ENCODE measurements at places on chromosomes 11 and 22.
A peak's percentile ranks its signal among the peaks of the same experiment; 100 is the strongest.

GRCh38 chr11:12331239-12331874 is 46.0 kb upstream of the PARVA start:
- peak; percentile 82 for DNase-seq

DNA sequence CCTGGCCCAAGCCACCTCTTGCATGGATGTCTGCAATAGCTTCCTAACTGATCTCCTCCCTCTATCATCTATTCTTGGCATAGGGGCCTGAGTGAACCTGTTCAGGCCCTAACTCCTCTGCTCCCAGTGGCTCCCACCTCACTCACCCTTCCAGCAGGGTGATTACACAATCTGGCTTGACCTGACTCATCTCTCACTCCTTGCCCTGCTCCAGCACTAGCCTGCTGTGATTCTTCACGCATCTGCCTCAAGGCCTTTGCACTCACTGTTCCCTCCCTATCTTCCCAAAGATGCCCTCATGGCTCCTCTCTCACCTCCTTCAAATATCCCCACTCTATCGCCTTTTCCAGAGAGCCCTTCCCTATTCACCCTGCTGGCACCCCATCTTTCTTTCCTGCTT is 10.5 kb downstream of the SCN4B start:
- DNase-seq: no peak

- DNase-seq: no peak
Measured at GRCh38 chr11:125164091-125164421, 495 bp upstream of the PKNOX2 start.

- peak; percentile 78 for DNase-seq
Measured at GRCh38 chr22:39349506-39349966, 255 bp upstream of the SYNGR1 start.

DNA sequence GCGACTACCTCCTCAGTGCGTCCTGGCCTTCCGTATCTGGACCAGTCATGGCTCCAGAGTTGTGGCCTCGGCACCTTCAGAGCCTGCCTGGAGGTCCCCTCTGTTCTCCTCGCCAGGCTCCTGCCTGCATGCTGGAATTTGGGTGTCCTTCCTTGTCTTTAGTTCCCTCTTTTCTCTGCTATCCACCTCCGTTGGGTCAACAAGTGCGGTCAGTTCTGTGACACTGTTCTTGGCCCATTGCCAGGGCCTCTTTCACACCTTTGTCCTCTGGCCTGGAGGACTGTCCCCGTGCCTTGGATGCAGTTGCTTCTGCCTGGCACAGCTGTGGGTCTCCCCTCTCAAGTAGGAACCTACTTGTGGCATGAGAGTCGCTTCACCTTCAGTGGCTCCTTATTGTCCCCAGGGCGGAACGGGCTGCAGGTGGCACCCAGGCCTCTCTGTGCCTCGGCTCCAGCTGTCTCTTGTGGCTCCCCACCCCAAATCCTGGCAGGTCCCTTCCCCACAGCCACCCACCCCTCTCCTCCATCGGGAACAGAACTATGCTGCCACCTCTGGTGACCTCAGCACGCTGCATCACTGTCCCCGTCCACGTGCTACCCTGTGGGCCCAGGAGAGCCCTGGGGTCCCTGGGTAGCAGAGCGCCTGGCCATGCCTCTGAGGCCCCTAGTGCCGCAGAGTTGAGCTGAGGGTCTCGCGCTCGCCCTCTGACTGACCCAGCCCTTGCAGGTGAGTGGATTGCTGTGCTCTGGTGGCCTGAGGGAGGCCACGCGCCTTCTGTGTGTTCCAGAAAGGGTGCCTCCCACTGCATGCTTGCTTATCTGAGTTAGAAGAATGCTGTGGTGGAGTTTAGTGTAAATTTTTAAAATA is 4.7 kb downstream of the DGCR8 start:
- peak; percentile 81 for DNase-seq

DNA sequence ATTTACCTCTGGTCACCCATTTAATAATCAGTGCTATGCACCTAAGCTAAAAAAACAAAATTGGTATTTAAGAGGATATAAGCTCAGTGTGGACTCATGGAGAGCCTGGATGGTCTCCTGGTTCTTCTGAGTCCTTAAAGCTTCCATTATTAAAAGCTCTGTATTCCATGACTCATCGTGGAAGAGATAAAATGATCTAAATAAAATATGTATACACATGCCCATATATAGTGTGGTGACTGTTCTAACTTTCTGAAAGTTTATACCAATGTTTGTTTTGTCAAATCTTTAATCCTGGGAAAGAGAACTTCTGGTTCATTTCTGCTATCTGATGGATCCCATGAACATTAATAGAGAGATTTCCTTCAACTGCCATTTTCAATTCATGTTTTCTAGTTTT is 375.9 kb downstream of the GUCY1A2 start:
- no peak for DNase-seq

- DNase-seq: no peak
Measured at GRCh38 chr11:120839846-120840402, 184.0 kb upstream of the TBCEL start.

DNA sequence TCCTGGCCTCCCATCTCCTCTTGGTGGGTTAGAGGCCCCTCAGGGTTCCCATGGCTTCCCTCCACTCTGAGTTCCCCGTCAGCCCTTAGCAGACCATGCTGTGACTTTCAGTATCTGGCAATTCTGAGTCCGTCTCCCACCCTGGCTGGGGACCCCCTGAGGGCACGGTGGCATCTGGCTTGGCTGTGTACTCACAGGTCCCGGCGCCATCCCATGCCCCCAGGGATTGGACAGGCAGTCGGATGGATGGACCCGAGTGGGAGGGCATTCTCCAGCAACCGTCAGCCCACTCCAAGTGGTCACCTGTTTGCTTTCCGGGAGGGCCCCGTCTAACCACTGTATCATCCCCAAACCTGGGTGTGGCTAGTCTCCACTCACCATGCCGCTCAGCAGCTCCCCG is 24.0 kb upstream of the ABCC8 start:
- DNase-seq: no peak

- DNase-seq: no peak
Measured at GRCh38 chr22:30309951-30310741, 16.6 kb downstream of the TBC1D10A start.

DNA sequence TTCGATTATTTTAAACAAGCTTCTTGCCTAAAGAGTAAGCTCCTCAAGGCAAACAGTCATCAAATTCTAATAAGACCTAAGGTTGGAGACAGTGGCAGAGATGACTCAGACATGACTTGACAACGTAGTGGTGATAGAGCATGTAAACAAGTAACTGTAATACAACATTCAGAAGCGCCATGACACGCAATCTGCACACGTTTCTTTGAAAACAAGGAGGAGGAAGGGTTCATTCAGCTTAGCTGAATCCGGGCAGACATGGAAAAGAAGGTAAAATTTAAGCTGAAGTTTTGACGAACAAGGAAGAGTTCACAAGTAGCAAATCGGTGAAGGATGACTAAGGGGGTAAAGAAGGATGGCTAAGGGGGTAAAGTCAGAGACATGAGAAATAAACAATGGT is 152.4 kb upstream of the ZC3H12C start:
- DNase-seq: no peak

DNA sequence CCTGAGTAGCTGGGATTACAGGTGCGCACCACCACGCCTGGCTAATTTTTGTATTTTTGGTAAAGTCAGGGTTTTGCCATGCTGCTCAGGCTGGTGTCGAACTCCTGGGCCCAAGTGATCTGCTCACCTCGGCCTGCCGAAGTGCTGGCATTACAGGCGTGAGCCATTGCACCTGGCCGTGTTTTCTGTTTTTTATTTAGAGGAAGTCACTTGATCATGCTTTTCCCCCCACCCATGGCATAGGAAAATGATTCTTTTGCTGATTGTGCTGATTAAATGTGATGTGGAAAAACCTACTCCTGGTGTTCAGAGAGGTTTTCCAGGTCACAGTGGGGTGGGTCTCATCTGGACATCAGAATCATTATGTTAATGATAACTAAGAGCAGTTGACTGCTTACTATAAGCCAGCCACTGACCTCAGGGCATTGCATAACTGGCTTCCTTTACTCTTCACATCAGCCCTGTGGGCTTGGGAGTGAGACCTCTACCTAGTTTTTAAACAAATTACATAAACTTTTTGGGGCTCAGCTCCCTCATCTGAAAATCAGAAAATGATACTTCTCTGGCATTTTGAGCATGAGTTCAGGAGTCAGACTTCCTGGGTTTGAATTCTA is 71.0 kb downstream of the PTPRJ start:
- DNase-seq: no peak

GRCh38 chr22:39474351-39475111 is 17.7 kb downstream of the MGAT3 start:
- peak; percentile 63 for DNase-seq

- DNase-seq: no peak
Measured at GRCh38 chr22:46959369-46959768, 196.9 kb downstream of the TBC1D22A start.

- DNase-seq: no peak
Measured at GRCh38 chr11:101509922-101510321, 73.9 kb downstream of the TRPC6 start.

DNA sequence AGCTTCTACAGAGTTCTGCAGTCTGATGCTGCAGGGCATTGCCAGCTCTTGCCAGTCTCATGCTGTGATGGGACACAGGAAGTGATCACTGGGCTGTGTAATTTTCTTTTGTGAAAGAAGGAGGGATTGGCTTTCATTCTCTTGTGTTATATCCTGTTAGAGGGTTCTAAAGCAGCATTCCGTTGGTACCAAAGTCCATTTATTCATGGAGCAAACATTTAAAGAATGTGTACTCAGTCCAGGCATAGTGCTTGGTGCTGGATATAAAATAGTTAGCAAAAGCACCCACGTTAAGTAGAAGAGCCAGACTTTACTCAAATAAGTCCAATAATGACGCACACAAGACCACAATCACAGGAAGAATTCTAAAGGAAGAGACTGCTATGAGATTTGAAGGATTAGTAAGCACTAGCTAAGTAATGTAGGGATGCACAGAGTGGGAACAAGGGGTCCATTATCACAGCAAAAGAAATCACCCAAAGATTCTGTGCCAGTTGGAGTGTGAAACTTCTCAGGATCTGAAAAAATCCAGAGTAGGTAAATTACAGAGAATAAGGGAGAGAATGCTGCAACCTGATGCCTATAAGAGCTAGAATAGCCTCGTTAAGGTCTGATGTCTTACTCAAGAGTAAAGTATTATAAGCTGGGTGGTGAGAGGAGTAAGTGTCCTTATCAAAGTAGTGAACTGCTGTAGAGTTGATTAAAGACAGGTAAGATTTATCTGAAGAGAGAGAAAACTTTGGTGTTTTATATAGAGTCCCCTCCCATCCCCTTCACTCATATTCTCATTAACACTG is 728.3 kb downstream of the METTL15 start:
- DNase-seq: no peak

GRCh38 chr22:31802575-31802974 is 48.8 kb downstream of the DEPDC5 start:
- no peak for DNase-seq

GRCh38 chr11:47183031-47183856 is 3.0 kb downstream of the PACSIN3 start:
- DNase-seq: no peak

DNA sequence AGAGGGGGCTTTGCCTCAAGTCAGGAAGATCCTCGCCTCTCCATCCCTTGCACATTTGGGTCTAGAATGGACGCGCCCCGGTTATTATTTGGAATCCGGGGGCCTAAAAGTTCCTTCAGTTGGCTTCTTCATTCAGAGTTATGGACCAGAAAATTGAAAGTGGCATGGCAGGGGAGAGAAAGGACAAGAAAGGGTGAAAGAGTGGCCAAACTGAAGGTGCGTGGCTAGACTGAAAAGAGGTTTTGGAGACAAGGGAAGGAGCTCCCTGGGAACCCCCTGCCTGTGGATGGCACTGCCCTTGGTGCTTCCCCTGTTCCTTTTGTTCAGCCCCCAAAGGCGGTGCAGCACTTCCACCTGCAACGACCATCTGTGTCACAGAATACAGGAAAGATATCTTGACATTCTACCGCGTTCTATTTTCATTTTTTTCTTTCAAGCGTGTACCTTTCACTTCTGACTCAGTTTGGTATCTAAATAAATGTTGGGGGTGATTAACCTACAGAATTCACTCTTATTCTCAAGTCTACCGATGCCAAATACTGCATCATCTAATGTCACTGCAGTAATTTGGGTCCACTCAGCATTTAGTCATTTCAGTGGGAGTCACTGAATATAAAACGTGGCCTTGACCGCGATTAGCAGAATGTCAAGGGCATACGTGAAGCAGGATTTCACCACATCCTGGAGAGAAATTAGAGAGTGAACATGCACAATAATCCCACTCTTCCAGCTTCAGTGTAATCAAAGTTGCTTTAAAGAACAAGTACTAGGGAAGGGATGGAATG is 88.1 kb upstream of the ARHGAP32 start:
- no peak for DNase-seq

GRCh38 chr22:46737105-46737975 is 712 bp downstream of the CERK start:
- peak; percentile 74 for DNase-seq

- no peak for DNase-seq
Measured at GRCh38 chr11:103947546-103947919, 88.9 kb upstream of the DDI1 start.

DNA sequence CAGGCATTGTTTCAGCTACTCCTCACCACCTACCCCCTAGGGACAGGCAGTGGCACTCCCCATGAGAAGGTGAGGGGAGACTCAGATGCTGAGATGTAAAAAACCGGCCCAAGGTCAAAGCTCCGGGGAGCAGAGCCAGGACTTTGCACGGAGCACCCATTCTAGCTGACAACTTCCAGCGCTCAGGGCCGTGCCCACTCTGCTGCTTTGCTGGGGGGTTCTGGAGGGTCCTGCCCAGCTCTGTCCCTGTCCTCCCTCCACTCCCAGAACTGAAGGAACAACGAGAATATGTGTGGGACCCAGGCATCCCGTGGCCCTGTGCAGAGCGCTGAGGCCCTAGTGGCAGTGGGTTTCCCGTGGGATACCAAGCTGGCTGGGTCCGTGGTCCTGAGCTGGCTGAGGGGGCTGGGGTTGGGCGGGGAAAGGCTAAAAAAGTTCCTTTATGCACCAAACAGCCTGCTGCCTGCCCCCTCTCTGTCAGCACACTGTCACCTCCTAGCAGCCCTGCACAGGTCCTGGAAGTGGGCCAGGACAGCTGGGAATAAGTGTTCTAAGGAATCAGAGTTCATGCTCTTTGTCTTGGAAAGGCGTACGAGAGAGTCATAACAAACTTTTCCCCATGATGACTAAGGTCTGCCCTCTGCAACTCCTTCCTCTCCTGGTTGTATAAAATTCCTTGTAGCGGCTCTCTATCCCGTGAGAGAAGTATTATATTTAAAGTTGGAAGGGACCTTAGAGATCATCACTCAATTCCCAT is 1.9 kb downstream of the MS4A10 start:
- no peak for DNase-seq

DNA sequence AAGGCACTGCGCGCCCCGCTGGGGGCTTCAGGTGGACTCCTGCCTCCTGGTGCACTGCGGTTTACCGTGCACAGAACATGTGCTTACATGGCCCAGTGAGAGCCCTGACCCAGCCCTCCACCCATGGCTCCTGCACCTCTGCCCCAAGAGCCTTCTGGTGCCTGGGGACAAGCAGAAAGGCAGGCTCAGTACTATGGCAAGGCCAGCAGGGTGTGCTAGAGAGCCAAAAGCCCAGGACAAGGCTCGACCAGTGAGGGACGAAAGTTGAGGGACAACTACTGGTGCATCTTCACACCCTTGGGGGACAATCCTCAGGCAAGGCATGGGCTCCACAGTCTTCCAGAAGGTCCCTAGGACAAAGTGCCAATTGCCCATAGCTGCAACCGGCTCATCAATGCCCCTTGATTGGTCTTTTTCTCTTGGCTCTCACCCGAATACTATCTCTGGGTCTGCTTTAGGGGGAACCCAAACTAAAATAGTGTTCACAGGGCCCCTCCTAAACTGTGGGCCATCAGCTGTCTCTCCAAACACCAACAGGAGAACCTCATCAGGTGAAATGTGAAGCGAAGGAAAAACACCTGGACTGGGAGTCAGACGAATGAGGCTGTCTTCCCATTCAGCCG is 13.5 kb downstream of the PGA5 start:
- DNase-seq: peak; percentile 81

- DNase-seq: no peak
Measured at GRCh38 chr22:30305906-30306626, 16.8 kb upstream of the CASTOR1 start.

Data from ecto neural progenitor cell (in vitro differentiated cells).